Brain pericyte (primary cell): ENCODE measurements at places on chromosomes 11 and 22.

DNA sequence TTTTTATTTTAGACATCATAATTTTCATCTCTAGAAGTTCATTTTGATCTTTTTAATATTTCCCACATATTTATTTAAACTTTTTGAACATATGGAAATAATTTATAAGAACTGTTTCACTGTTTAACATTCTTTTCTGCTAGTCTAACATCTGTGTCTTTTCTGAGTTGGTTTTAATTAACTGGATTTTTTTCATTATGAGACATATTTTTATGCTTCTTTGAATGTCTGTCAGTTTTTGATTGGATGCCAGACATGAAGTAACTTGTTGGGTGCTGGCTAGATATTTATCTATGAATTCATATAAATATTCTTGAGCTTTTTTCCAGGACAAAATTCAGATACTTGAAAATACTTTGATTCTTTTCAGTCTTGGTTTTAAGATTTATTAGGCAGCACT is 317.8 kb upstream of the NCAM1 start:
- DNase-seq, result no peak

- DNase-seq, result no peak
Measured at GRCh38 chr22:24730864-24731263, 43.7 kb downstream of the PIWIL3 start.

GRCh38 chr11:65432100-65432650 is 9.6 kb downstream of the NEAT1 start:
- DNase-seq, result no peak

DNA sequence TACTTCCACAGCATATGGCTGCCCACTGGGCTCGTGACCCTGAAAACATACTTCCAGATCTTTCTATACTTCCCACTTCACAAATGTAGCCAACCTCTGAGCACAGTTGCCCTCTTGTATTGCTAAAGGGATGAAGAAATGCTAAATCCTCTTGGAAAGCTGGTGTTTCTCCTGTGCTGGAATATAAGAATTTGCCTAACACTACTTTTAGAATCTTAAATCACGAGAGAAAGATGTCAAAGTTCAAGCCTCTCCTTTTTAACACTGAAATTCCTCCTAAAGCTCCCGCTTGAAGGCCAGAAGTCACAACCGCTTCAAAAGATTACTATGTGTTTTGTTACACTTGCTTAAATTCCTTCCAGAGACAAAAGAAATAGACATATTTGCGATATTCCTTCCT is 21.9 kb downstream of the MAML2 start:
- no peak for DNase-seq

DNA sequence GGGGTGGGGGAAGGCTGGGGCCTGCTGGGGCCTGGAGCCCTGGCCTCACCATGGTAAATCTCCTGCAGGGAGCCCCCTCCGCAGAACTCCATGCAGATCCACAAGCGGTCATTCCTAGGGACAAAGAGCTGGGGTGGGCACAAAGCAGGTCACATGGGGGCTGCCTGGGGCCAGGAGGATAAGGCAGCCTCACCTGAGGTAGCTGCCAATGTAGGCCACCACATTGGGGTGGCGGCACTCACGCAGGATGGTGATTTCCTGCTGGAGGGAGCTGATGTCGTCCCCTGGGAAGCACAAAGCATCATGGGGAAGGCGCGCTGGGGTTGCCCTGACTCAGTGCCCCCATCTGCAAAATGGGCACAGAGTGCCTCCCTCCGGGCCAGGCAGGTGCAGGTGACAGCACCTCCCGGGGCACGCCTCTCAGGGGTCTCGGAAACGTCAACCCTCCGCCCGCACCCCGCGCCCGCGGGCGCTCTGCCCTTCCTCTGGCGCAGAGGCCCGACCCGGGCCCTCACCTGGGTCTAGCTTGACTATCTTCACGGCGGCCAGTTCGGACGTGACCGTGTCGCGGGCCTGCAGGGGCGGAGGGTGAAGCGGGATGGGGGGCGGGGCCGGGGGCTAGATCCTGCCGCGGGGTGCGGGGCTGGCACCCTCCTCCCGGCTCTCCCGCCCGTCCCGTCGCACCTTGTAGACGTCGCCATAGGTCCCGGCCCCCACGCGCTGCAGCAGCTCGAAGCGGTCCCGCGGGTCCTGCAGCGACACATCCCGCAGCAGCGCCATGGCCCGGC is 450 bp downstream of the MAP4K2 start:
- DNase-seq, result no peak

- DNase-seq, result no peak
Measured at GRCh38 chr22:27317096-27317495, 484.5 kb downstream of the MN1 start.

DNA sequence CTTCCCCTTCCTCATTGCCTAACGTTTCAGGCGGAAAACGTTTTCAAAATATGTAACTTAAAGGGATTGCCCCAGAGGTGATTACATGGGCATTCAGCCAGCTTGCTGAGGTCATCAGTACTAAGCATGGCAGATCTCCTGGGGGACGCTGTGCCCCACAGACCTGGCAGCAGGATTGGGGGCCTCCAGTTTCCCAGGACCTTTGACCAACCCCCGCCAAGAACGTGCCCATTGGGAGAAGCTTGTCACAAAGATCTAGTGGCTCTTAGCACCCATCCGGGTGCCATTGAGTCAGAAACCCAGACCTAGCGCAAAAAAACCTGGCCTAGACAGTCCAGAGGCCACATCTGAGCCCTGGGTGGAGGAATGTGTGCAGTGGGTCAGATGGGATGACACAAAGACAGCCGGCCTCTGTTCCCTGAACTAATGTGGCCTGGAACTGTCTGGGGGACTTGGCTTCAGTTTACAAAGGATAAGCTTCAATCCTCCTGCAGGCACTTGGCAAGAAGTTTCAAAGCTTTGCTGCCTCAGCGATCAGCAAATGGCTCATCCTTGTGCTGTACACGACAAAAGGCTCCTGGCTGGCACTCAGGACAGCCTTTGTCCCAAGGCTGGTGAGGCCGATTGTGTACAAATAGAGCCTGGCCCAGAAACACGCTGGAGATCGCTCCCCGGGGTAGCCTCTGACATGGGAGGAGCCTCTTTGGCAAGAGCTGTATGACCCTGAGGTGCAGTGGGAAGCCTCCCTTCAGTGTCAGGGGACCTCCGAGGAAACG is 9.5 kb downstream of the C1QTNF6 start:
- DNase-seq, result no peak

DNA sequence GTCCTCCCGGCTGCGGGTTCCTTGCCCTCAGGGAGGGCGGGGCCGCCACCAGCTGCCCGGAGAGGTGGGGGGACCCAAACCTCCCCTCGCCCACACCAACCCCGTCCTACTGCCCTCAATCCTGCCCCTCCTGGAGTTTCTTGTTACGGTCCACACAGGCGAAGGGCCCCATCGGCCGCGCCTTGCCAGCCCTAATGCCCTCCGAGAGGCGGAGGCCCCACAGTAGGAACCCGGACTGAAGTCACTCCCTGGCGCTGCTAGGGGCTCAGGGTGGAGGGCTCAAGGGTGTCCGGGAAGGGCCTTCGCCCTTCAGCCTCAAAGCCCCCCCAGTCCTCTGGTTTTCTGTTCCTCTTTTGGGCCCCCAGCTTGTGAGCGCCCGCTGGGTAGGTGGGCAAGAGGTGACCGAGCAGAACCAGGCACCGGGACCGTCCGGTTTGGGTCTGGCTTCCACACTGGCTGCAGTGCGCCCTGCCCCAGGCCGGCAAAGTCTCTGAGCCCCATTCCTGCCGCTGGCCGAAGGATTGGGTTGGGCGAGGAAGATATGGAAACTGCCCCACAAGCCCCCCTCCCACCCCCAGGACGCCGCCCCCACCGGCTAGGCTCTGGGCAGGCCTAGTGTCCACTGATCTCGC is 24.5 kb downstream of the DUSP8 start:
- DNase-seq, result no peak

- DNase-seq, result no peak
Measured at GRCh38 chr11:44538375-44539054, 26.9 kb upstream of the CD82 start.

- no peak for DNase-seq
Measured at GRCh38 chr22:33779243-33779642, 141.0 kb downstream of the LARGE1 start.

DNA sequence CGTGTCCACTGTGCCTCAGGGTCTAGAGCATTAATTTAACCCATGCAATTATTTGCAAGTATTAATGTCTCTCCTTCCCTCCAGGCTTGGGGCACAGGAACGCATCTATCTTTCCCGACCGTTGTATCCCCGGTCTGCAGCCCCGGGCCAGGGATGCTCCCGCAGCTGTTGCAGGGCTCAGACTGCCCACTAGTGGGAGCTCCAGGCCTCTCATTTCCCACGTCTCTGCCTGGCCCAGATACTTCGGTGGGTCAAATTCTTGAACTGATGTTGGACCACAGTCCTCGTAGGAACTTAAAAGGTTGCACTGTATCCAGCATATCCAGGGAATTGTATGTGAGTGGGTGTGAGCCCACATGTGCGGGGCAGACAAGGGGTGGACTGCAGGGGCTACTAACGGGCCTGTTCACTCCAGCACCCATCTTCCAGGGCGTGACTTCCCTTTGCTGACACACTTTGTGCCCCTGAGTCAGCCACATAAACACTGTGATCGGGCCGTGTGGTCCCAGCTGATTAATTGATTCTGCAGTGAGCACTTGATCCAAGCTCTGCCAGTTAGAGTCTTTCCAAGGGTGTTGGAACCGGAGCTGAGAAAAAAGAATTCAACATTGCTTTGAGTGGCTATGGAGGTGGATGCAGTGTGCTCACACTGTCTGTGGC is 451.3 kb downstream of the TBC1D22A start:
- DNase-seq, result no peak

DNA sequence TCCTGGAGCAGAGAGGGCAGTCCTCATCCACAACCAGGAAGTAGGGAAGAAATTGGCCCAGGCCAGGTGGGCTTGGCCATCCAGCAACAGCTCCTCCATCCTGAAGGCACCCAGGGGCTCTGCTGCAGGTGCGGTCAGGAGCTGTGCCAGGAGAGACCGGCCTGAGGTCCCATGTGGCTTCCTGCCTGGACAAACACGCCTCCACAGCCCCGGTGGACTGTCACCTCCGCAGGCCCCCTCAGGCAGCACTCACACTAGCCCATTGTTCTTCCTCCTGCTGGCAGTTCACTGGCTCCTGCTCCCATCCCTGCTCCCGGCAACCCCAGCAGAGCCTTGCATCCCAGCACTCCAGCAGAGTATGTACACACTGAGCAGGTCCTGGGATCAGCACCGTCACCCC is 16.0 kb upstream of the POU2AF1 start:
- DNase-seq, result no peak

DNA sequence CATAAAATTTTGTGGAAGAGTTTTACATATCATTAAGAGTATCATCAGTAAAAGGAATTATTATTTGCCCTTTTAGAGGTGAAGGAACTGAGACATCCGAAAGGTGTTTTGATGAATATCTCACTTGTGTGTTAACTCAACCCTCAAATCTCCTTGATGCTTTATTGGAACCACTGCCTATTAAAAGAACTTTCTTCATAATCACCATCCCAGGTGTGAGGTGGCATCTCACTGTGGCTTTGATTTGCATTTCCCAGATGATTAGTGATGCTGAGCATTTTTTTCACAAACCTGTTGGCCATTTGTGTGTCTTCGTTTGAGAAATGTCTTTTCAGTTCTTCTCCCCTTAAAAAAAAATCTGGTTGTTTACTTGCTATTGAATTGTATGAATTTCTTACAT is 134.0 kb upstream of the SYN3 start:
- DNase-seq, result no peak
